ENCODE measurements at places on chromosomes 6 and 20.

GRCh38 chr6:138527411-138528088 is 28.3 kb upstream of the NHSL1 start:
- no peak for DNase-seq

- DNase-seq, result no peak
Measured at GRCh38 chr6:151082079-151082478, 157.7 kb upstream of the AKAP12 start.

- no peak for DNase-seq
Measured at GRCh38 chr6:156175971-156176421, 601.2 kb upstream of the ARID1B start.

DNA sequence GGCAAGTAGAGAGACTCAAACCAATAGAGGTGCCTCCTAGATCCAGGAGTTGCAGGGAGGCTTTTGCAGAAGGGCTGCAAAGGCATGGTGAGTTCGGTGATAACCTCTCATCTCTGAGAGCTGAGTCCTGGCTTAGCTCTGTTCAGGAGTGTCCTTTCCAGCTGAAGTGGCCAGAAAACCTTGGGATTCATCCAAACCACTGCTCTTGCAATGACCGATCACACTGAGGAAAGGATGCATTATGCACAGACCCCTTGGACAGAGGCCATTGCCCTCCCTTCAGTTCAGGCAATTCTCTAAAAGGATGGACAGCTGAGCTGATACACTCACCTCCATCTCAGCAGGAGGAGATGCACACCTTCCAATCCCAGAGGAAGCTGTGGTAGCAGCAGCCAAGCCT is 158.8 kb upstream of the ENPP5 start:
- DNase-seq, result no peak

Data from GOT3 (cell line).